ENCODE measurements at places on chromosomes 3 and 15.

DNA sequence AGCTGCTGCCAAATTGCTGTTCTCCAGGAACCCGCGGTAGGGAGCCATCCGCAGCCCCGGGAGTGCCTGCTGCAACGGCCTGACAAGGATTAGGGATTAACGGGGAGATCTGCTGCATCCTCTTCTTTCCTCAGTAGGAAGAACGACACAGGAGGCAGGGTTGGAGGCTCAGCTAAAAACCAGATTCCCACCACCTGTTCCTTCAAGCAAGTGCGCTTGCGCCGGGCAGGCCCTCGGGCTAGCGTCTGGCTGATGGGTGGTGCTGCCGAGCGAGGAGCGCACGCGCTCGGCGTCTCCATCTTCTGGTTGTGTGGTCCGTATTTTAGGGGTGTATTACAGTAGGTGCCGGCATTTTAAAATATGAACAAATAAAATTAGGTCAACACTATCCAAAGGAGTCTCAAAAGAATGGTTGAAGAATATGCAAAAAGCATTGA lies 25.4 kb upstream of the SLC25A26 start:
- peak; percentile 3 for DNase-seq

DNA sequence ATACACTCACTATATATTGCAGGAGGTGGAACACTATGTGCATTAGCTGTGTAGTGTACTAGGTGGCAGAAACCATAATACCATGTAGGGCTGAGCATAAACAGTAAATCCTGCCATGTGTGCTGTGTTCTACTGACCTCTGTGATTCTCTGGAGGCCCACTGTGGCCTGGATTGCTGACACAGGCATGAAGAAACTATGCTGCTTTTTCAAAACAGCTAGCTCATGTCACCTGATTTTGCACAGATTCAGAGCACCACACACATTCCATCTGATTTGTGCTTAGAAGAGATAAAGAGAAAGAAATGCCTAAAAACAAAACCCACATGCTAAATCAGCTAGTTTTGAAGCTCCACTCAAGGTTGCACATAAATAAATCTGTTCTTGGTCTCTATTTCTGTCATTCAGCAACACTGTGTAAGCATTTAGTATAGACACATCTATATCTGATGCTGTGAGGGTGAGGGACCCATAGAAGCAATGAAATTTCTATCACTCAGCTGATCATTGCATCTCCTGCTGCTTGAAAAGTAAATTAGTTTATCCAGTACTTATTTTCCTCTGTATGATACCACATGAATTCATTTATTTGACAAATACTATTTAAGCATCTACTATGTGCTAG lies 1007.7 kb upstream of the SEMA6D start:
- no peak for DNase-seq

DNA sequence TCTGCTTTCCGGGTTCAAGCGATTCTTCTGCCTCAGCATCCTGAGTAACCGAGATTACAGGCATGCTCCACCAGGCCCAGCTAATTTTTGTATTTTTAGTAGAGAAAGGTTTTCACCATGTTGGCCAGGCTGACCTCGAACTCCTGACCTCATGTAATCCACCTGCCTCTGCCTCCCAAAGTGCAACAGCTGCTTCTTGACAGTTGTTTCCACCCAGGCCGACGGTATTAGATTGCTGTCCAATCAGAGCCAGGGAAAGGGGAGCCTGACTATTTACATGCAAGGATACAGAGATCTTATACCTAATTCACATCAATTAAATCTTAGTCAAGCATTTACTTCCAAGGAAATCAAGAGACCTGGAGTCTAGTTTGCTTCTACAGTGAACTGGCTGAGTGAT lies 4.0 kb upstream of the CAPN3 start:
- DNase-seq: no peak

DNA sequence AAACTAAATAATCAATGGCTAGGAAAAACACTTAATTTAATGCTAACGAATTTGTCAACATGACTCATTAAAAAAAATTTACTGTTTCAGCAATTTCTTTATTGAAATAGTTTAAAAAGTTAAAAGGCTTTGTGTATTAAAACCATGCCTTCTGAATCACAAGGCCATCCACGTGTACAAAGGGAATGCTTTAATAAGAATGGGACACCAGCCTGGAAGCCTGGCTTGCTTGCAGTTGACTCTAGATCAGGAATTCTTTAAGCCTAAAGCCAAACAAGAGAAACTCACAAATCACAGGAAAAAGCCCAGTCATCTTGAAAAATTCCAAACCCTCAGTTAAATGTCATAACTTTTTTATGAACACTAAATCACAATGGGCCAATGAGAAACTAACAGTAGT lies 137.6 kb downstream of the PEAK1 start:
- no peak for DNase-seq

DNA sequence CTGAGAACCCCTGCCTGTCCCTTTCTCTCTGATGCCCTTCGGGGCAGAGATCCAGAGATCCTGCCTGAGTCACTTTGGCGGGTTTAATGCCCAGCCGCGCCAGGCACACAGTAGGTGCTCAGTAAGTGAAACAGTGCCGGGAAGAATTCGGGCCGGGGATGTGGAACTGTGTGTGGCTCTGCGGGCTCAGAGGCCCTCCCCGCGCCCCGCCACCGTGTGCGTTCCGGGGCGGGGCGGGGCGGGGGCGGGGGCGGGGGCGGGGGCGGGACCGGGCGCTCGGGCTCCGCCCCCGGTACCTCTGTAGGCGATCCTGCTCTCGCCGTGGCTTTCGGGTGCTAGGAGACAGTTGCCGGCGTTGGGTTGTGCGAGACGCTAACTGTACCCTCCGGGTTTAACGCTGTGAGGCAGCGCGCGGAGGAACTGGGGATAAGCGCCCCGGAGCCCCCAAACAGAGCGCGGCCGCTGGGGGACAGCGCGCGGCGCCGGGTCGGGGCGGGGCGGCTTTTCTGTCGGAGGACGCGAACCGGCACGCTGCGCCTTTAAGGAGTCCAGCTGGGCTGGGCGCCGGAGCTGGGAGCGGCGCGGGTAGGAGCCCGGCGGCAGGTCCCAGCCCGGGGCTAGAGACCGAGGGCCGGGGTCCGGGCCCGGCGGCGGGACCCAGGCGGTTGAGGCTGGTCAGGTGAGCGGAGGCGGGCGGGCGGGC lies at the start of gene ABHD6:
TSS of gene ABHD6 (plus strand) at position 555 of the 703 bp plus-strand sequence. CDS start 18,795 bp downstream, outside the sequence.
- DNase-seq: peak; percentile 77

DNA sequence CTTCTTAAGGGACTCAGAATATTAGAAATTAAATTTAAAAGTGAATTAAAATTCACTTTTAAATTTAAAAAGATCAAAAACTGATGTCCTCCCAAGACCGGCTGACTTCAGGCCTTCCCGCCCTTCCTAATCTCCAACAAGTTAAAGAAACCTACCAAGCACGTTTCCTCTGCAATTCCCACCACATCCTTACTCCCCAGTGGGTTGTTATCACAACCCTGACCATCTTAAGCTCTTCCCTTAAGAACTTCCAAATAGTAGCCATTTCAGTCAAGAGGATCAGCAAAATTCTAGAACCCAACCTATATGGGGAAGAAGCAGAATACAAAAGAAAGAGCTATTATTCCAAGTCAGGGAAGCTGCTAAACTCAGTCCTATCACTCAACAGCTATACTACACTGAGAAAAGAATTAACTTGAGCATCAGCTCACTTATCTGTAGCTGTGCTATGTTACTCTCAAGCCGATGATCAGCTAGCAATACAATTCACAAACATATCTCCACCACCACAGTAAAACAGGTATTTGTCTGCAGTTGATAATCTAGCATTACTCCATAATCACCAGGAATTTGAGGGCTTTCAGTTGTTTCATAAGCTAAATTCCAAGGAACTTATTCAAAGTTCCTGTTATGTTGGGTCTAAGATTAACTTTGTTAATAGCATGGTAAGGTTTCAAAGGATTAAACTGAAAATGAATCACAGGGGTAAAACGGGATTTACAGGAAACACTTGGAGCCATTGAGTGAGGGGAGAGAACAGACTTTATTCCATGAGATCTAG lies 14.3 kb downstream of the ABCC5 start:
- no peak for DNase-seq

DNA sequence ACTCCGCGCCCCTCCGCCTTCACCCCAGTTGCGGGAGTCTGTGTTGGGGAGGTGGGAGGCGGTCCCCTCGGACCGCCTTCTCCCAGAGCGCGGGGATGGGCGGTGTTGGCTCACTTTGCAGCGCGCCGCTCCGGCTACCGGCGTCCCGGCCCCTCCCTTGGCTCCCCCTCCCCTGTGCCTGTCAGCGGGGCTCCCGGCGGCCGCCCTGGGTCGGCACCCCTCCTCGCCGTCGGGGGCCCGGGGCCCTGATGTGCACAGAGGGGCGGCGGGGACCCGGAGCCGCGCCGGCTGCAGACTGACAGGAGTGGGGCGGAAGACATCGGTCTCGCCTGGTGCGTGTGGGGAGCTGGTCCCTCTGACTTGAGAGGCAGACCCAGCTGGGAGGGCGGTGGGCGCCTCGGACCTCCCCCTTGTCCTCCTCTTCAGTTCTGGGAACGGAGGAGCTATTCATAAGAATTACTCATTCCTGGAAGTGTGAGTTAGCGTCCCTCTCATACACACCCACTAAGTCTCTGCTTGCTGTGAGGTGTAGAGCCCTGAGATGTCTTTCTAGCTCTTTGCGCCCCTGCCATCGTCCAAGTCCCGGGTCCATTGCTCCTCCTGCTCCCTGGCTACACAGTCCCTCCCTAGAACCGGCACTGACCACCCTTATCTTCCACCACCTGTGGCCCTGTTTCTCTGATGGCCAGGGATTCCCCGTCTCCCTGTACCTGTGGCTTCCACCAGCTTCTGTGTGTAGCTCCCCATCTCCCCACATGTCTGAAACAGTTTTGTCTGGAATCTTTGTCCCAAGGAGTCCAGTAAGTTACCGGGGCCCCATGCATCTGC lies 42.3 kb upstream of the ROPN1 start:
- no peak for DNase-seq

DNA sequence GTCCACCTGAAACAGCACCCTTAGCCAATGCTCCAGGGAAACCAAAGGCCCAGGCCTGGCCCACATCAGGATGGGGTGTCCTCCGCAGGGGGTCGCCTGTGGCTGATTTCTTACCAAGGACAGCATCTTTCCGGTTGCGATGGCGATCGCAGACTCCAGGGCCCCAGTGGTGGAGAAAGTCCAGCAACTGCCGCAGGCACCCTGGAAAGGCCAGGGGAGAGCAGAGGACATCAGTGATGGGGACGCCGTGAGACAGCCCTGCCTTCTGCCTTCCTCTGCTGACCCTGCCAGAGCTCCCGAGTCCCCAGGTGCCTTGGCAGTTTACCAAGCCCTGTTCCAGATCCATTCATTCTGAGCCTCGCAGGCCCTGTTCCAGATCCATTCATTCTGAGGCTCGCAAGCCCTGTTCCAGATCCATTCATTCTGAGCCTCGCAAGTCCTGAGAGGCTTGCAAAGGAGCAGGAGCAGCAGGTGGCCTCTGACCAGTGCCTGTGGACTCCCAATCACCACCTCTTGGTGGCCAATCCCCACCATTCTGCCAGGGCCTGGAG lies 12.5 kb downstream of the CTSH start:
- DNase-seq: no peak

DNA sequence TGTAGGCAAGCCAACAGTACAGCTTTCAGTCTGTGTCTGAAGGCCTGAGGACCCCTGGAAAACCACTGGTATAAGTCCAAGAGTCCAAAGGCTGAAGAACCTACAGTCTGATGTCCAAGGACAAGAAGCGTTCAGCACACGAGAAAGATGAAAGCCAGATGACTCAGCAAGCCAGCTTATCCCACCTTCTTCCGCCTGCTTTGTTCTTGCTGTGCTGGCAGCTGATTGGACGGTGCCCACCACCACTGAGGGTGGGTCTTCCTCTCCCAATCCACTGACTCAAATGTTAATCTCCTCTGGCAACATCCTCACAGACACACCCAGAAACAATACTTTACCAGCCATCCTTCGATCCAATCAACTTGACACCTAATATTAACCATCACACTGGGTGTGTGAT lies 59.0 kb upstream of the PDZRN3 start:
- DNase-seq: no peak

- no peak for DNase-seq
Observed at GRCh38 chr3:117407317-117407716, 697.7 kb downstream of the TUSC7 start.

DNA sequence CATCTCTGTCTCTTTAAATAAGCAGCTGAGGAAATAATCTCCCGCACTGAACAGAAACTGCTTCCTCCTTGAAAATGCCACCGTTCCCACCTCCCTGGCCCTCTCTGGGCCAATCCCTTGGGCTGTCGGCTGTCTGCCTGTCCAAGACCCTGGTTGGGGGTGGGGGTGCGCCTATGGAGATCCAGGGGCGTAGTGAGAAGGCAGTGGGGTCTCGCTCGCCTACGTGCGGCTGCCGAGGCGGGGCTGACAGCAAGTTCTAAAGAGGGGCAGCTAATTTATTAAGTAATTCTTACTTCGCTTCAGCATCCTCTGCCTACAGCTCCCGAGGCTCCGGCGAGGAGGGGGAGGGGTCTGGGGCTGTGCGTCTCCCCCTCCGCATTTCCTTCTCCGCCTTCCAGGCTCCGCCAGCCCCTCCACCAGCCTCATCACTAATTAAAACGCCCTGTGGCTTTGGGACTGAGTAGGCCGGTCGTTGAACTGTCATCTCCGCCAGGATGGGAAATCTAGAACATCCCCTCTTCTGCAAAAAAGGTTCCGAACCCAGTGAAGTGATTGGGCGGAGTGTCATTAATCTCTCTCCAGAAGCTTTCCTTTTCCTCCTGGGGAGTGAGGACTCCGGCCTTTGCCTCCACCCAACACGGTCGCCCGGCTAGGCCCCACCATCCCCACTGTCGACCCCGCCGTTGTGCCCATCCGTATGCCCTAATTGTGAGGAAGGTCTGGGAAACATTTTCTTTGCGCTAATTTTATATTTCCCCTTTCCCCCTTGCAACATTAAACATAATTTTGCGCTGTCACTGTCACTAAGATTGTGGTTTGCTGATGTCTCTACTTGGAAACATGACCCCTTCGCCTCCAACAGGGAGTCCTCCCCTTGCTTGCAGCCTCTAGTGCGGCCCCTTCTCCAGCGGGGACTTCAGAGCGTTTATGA lies 16.9 kb downstream of the NR2F2 start:
- DNase-seq: no peak

DNA sequence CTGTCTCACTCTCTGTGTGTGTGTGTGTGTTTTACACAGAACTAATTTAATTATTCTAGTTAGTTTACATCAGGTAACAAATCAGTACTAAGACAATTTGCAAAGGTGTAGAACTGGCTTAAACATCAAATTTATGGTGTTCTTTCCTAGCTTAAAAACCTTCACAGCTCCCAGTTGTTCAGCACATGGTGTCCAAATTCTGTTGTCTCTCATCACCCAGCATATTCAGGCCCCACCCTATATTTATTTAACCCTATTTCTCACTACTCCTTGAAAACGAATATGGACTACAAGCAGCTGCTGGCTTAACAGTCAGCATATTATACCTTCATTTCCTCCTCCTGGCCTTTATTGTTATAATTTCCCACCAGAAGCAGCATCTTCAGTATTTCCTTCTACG lies 1.2 kb downstream of the IL20RB start:
- no peak for DNase-seq

GRCh38 chr3:127391436-127392155 lies 103.8 kb upstream of the PRR20G start:
- DNase-seq: no peak

GRCh38 chr3:169772305-169772896 lies 795 bp upstream of the MYNN start:
- DNase-seq: no peak

GRCh38 chr15:42693942-42694341 lies 43.0 kb downstream of the CDAN1 start:
- DNase-seq: no peak

GRCh38 chr3:188124184-188124583 lies 29.8 kb upstream of the LPP start:
- DNase-seq: no peak

- DNase-seq: no peak
Observed at GRCh38 chr15:100192097-100193080, 149.4 kb downstream of the ADAMTS17 start.

- no peak for DNase-seq
Observed at GRCh38 chr3:182392182-182392937, 400.9 kb upstream of the ATP11B start.
